ENCODE measurements at places on chromosomes 12 and 14.

DNA sequence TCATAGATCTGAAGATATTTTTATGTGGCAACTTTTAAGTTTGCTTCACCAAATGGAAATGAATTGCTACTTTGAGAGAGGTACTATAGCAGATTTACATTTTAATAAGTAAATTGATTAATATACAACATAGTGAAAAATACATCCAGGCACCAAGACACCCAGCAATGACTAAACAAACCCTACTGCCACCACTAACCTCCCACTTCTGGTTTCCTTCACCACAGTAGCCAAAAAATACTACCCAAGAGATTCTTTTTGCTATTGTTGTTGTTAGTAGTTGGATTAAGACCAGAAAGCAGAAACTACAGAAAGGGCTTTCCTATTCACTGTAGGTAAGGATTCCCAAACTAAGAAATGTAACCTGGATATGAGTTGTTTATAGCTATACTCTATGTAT lies 54.1 kb downstream of the COCH start:
- no peak for DNase-seq

DNA sequence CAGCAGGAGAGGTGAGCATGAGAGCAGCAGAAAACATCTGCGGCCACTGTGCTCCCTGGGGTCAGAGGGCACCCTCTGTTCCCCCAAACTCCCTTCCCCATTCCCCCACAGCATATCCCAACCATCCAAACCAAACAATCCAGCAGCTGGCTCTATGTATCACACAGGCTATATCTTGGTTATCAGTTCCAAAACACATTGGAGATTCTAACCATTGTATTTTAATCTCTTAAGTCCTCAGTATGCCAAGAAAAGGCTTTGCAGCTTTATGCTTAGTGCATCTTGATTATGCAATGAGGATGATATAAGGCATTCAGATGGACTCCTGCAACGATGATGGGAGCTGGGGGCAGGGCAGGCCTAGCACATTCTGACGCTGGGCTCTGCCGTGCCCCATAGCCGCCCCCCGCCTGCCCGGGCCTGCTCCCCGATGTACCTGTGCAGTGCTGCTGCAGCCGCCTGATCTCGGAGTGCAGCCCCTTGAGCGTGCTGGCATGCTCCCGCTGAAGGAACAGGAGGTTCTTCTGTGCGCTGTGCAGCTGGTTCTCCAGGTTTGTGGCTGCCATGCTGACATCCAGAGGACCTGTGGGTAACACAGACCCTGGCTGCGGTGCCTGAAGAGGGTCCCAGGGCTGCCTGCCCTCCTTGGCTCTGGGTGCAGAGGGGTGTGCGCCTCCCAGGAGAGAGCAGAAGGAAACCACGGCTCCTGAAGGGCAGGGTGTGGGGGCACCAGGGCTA lies 29.6 kb downstream of the CCDC92 start:
- no peak for DNase-seq

GRCh38 chr12:123601602-123602489 lies at the start of gene DDX55:
Gene DDX55 (plus strand): TSS chr12:123602099. CDS start chr12:123602149, 50 bp downstream.
- peak; percentile 89 for DNase-seq

DNA sequence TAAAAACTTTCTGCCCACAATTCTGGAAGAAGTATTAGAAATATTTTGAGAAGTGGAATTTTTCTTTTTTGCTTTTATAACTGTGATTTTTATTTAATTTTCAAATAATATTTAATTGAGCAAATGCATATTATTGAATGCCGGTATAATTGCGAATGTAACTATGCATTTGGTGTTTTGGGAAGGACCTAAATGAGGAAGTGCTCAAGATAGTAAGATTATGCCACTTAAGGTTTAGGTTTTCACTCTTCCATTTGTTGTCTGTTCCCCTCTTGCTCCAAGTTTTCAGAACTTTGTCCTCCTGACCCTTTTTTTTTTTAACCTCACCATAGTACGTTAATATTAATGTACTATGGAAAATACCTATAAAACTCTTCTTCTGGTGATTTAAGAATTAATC lies 85.8 kb downstream of the KIAA0586 start:
- no peak for DNase-seq

DNA sequence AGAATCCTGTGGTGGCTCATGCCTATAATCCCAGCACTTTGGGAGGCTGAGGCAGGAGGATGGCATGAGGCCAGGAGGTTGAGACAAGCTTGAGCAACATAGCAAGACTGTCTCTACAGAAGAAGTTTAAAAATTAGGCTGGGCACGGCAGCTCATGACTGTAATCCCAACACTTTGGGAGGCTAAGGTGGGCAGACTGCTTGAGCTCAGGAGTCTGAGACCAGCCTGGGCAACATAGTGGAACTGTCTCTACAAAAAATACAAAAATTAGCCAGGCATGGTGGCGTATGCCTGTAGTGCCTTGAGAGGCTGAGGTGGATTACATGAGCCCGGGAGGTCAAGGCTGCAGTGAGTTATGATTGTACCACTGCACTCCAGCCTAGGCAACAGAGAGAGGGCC lies 998 bp upstream of the CYP27B1 start:
- DNase-seq: no peak

DNA sequence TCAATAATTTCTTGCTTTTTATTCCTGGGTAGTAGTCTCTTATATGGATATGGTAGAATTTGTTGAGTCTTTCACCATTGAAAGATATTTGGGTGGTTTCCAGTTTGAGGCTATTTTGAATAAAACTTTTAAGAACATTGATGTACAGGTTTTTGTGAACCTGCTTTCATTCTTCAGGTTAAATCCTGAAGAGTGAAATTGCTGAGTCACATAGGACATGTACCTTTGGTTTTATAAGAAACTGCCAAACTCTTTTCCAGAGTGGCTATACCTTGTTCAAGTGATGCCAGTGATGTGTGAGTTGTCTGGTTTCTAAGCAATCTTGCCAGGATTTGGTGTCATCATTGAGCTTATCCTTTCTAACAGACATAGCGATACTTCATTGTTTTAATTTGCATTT lies 184.6 kb upstream of the PZP start:
- DNase-seq: no peak

- no peak for DNase-seq
These were observed 166.7 kb upstream of the SYT1 start for GRCh38 chr12:78697817-78698415.

GRCh38 chr12:34625116-34625515 lies 602.8 kb downstream of the ALG10 start:
- DNase-seq: no peak

DNA sequence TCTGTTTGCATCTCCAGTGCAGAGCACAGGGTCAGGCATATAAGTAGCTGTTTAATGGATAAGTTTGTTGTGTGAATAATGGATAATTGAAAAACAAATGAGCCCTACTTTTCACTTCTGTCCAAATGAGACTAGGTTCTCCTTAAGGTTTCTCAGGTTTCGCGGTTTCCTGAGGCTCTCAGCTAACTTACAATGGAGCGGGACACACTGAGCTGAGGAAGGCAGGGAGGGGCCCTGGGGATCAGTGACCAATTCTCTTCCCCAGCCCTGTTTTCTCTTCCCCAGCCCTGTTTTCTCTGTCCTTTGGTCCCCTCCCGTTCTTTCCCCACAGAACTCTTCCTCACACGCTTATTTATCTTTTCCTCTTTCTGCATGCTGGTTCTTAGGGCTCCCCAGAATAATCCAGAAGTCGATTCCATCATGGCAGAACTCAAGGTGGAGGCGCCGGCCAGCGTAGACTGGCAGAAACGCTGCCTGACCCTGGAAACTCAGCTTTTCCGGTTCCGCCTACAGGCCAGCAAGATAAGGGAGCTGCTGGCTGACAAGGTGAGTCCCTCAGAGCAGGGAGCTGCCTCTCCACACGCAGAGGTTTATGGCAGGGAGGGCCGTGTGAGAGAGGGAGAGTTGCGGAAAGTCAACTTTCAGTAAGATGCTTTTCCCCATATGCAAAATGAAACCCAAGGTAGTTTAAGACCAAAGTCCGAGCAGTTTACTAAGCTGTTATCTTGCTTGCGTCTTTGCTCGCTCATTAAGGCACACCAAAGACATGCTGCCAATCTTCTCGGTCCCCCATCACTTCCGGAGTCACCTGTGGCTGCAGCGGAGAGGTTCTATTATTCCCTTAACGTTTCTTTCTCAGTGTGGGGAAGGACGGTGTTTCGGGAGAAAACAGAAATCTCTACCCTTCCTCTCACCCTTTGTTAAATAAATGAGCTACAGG lies 8.6 kb downstream of the PLEKHH1 start:
- DNase-seq: no peak

GRCh38 chr12:12661086-12661856 lies 34.7 kb downstream of the GPR19 start:
- no peak for DNase-seq
